ENCODE measurements at places on chromosomes 11 and 22.

- DNase-seq = peak; percentile 70
- no peaks in the 10 kb centered on the region for H3K27me3 ChIP-seq
- no peak overlapping the region for H3K4me3 ChIP-seq
- peaks cover 32% of the 10 kb centered on the region for H3K4me1 ChIP-seq
- H3K36me3 ChIP-seq = peaks cover 5% of the 10 kb centered on the region
- H3K27ac ChIP-seq = no peak overlapping the region
Observed at GRCh38 chr11:66022401-66023185, 3.7 kb downstream of the CATSPER1 start.

GRCh38 chr11:34564406-34564805 is 50.8 kb upstream of the ELF5 start:
- no peaks in the 10 kb centered on the region for H3K4me1 ChIP-seq
- H3K27me3 ChIP-seq = peaks cover 3% of the 10 kb centered on the region
- no peaks in the 10 kb centered on the region for H3K36me3 ChIP-seq
- no peak overlapping the region for H3K4me3 ChIP-seq
- no peak for DNase-seq
- H3K27ac ChIP-seq = no peak overlapping the region

DNA sequence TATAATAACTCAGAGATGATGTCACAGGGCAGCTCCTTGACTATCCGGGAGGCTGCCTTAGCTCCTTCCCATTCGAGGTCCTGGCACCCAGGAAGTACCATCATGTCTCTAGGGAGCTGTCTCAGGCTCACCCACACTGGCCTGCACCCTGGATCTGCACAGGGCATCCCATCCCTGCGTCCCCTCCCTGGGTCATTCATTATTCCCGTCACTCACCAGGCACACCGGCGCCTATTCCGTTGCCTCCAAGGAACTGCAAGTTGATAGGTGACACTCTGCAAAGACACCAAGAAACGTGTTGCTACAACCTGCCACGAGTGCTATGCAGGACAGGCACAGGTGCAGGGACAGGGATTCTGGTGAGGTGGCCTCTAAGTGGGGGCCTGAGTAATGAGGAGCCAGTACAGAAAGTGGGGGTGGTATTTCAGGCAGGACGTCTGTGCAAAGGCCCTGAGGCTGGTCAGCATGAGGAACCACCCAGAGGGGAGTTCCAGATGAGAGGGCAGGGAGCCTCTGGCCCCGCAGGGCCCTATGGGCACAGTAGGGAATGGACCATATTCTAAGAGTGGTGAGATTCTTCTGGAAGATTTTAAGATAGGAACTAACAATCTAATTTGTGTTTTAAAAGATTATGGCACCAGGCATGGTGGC is 71.6 kb upstream of the SHANK2 start:
- H3K4me3 ChIP-seq = no peak overlapping the region
- no peak overlapping the region for H3K27ac ChIP-seq
- DNase-seq = no peak
- no peaks in the 10 kb centered on the region for H3K36me3 ChIP-seq
- H3K4me1 ChIP-seq = no peaks in the 10 kb centered on the region

- no peaks in the 10 kb centered on the region for H3K36me3 ChIP-seq
- no peak for DNase-seq
- H3K27me3 ChIP-seq = no peaks in the 10 kb centered on the region
- H3K4me3 ChIP-seq = no peak overlapping the region
Observed at GRCh38 chr11:128201801-128202200, 385.6 kb downstream of the ETS1 start.

DNA sequence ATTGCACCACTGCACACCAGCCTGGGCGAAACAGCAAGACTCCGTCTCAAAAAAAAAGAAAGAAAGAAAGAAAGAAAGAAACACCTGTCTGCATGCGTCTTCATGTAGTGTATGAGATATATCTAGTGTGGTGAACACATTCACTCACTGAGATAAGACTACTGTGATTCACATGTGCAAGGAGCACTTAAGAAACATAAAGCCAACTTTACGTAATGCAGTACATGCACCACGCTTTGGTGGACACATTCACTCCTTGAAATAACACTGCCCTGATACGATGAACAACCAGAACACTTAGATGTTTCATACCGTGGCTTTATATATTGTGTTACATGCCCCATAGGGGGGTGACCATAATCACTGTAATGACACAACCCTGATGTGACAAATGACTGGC is 96.0 kb downstream of the MICAL3 start:
- H3K27me3 ChIP-seq = no peaks in the 10 kb centered on the region
- H3K27ac ChIP-seq = no peak overlapping the region
- DNase-seq = no peak
- H3K4me3 ChIP-seq = no peak overlapping the region
- H3K36me3 ChIP-seq = no peaks in the 10 kb centered on the region
- no peaks in the 10 kb centered on the region for H3K4me1 ChIP-seq

- H3K4me1 ChIP-seq = no peaks in the 10 kb centered on the region
- no peak overlapping the region for H3K4me3 ChIP-seq
- no peaks in the 10 kb centered on the region for H3K27me3 ChIP-seq
- no peaks in the 10 kb centered on the region for H3K36me3 ChIP-seq
Observed at GRCh38 chr11:71269603-71270511, 17.5 kb upstream of the SHANK2 start.

DNA sequence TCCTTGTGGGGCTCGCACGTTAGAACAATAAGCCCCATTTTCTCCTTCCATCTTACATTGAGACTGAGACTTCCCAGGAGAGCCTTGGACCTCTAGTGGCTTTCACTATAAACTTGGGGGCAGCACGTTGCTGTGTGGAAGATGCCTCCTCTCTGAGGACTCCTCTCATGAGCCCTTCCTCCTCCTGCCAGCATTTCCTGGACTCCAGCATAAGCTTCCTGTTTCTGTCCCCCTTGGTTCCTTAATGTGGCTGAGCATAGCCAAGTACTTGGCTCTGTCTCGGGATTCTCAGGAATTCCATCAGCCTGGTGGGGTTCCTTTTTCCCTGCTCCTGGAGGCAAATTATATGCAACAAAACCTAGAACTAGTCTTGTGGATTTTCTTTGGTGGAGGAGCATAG is 38.8 kb upstream of the UBASH3B start:
- no peak overlapping the region for H3K4me3 ChIP-seq
- no peak for DNase-seq

DNA sequence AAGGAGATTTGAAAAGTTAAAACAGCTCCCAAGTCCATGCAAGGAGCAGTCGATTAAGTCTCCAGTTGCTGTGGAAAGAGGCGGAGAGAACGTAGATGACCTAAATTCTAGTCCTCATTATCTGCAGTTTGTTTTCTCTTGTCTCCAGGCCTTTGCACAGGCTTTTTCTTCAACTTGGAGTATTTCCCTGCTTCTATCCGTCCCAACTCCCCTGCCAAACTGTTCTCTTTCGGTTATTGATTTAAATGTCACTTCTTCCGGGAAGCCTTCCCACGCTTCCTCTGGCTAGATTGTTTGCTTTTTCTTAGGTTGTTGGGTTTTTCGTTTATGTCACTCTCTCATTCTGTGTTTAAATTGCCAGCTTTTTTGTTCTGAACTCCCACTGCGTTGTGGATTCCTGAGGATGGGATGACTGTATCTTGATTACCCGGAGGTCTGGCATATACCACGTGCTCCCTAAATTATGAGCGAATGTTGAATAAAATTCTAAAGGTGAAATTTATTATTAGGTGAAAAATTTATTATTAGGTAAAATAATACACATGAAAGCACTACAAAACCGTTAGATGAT is 463 bp downstream of the TMEM126B start:
- peaks cover 26% of the 10 kb centered on the region for H3K36me3 ChIP-seq
- no peak for DNase-seq
- H3K4me3 ChIP-seq = peak overlapping the region; percentile 68
- H3K4me1 ChIP-seq = peaks cover 22% of the 10 kb centered on the region
- H3K27ac ChIP-seq = peak overlapping the region; percentile 45
- H3K27me3 ChIP-seq = no peaks in the 10 kb centered on the region

DNA sequence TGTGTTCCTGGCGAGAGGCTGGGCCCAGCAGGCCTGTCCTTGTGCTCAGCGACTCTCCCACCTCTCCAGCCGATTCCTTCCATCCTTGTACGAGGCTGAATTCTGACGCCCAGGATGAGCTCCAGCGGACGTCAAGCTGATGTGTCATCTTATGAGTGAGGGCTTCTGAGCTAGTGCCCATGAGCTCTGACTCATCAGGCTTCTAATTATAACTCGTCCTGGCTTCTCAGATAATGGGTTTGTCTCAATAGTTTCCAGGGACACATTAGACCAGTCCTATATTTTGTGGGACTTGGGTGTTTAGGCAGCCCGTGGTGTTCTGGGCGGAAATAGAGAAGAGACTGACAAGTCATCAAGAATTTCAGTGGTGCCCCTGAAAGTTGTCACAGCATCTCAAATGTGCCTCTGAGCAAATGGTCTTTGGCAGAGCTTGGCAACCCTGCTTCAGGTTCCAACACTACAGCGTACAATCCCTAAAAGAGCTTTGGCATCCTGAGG is 108.2 kb upstream of the CD44 start:
- peaks cover 33% of the 10 kb centered on the region for H3K4me1 ChIP-seq
- peak overlapping the region; percentile 11 for H3K4me3 ChIP-seq
- H3K36me3 ChIP-seq = no peaks in the 10 kb centered on the region
- peak overlapping the region; percentile 79 for H3K27ac ChIP-seq
- no peaks in the 10 kb centered on the region for H3K27me3 ChIP-seq

DNA sequence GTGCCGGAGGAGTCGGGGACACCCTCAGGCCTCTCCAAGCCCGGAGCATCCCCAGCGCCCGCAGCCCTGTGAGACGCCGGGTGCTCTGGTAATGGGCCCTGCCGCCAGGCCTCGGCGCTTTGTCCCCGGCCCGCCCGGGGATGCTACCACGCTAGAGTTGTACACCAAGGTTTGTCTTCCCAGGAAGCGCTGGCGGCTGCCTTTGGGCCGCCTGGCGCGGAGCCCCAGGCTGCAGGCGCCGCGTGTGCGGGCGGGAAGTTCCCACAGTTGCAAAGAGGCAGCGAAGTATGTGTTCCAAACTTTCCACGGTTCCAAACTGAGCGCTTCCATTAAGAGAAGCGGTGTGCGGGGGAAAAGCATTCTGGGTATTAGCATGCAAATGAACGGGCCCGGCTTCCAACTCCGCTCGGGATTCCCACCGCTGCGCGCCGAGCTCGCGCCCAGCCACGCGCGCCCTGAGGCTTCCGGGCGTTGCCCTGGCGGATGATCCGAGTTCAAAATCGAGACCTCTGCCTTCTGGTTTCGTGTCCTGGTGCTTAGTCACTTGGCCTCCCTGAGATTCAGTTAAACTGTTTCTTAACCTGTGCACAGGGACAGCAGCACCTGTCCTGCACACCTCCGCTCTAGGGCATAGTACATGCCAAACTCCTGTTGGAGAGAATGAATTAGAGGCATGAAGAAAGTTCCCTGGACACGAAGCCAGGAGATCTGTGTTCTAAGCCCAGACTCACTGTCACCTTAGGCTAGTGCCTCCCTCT is 1.3 kb upstream of the PATZ1 start:
- DNase-seq = peak; percentile 39
- H3K27me3 ChIP-seq = no peaks in the 10 kb centered on the region
- peaks cover 47% of the 10 kb centered on the region for H3K4me1 ChIP-seq
- H3K27ac ChIP-seq = peak overlapping the region; percentile 49
- H3K36me3 ChIP-seq = peaks cover 2% of the 10 kb centered on the region

DNA sequence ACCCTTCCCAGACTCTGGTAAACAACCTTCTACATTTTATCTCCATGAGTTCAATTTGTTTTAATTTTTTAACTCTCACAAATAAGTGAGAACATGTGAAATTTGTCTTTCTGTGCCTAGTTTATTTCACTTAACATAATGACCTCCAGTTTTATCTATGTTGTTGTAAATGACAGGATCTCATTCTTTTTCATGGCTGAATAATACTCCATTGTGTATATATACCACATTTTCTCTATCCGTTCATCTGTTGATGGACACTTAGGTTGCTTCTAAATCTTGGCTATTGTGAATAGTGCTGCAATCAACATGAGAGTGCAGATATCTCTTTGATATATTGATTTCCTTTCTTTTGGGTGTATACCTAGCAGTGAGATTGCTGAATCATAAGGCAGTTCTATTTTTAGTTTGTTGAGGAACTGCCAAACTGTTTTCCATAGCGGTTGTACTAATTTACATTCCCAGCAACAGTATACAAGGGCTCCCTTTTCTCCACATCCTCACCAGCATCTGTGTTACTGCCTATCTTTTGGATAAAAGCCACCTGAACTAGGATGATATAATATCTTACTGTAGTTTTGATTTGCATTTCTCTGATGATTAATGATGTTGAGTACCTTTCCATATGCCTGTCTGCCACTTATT is 93.9 kb downstream of the ATG16L2 start:
- H3K27me3 ChIP-seq = no peaks in the 10 kb centered on the region
- H3K27ac ChIP-seq = no peak overlapping the region
- DNase-seq = no peak
- H3K4me1 ChIP-seq = no peaks in the 10 kb centered on the region

- H3K36me3 ChIP-seq = no peaks in the 10 kb centered on the region
- H3K4me3 ChIP-seq = no peak overlapping the region
- H3K27ac ChIP-seq = peak overlapping the region; percentile 95
Observed at GRCh38 chr11:48006301-48006992, 26.1 kb downstream of the PTPRJ start.

DNA sequence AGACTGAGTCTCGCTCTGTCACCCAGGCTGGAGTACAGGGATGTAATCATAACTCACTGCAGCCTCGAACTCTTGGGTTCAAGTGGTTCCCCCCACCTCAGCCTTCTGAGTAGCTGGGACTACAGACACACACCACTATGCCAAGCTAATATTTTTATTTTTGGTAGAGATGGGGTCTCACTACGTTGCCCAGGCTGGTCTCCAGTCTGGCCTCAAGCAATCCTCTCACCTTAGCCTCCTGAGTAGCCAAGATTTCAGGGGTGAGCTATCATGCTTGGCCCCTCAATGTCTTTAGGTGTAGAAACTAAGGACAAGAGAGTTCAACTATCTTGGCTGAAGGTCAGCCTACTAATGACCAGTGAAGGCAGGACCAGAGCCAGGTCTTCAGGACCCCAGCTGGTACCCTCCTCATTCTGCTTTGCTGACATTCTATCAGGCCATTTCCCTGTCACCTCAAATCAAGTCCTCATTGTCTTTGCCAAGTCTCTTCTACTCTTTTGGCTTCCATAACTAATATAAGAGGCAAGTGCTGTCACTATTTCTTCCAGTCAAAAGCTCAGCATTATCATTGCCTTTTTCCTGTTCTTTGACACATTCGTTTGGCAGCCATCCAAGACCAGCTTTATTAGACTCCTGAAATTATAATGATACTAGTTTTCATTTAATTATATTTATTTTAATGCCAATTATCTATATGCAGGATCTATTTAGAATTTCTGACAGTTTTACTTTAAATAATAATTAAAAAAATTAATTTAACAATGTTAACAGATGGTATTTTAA is 264.2 kb upstream of the PITPNB start:
- no peaks in the 10 kb centered on the region for H3K4me1 ChIP-seq
- no peak overlapping the region for H3K27ac ChIP-seq
- no peak for DNase-seq
- H3K27me3 ChIP-seq = no peaks in the 10 kb centered on the region

All from CD14-positive monocyte (primary cell).